Fibroblast of villous mesenchyme (primary cell): ENCODE measurements at places on chromosomes 16 and 17. TPM values are rescaled to one million over a fixed set of nuclear protein-coding genes. Genes with fewer than 3 reads are reported as not detected.

Gene TBX6
- 0.32 and 0.43 TPM in 2 replicates for total RNA-seq

Gene ATP2A1
- under 0.01 and 0.43 TPM in 2 replicates for total RNA-seq

Gene GP1BA
- not detected in 2 replicates for total RNA-seq

Gene ADAMTS18
- not detected in 2 replicates for total RNA-seq

GRCh38 chr17:17540278-17540906 lies 44.2 kb upstream of the RASD1 start:
- DNase-seq = no peak

DNA sequence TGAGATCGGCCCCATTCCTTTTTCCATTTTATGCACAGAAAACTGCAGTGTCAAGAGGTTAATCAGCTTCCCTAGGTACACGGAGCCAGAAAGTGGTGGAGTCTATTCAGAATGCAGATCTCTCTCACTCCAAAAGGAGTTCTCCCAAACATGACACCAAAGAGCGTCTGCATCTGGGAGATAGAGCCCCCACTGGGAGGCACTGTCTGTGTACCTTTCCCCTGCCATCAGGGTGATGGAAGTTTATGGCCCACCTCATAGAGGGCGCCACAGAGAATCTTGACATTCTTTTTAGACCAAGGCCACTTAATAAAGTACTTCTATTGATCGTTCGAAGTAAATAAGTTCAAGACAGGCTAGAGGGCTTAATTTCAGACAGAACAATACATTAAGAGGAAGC lies 493.7 kb upstream of the ERCC4 start:
- no peak for DNase-seq

DNA sequence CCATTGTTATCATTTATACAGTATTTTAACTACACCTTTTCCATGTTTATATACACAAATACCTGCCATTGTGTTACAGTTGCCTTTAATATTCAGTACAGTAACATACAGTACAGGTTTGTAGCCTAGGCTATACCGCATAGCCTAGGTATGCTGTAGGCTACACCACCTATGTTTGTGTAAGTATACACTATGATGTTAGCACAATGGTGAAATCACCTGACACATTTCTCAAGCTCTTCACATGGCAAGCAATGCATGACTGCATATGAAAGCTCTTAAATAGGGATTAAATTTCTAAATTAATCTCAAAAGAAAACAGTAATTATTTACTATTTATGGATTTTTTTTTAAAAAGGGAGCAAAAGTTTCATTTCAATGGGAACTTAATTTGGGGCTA lies 12.0 kb downstream of the LRRC37B start:
- no peak for DNase-seq

- DNase-seq = peak; percentile 33
These were observed 97.0 kb upstream of the TOB1 start for GRCh38 chr17:50963139-50963538.

DNA sequence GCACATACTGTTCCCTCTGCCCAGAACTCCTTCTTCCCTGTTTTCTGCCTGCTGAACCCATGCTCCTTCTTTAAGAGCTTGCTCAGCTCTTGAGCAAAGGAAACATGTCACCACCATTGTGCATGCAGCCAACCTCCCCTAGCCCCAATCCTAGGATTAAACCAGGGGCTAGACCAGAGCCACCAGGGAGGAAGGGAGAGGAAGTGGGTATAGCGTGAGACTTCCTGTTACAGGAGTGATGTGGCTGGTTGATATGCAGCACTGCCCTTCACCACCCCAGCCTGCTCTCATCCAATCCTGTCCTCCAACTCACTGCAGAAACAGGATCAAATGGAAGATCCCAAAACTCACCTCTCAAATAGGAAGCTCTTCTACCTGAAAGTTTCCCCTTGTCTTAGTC lies 67.1 kb upstream of the CDH5 start:
- DNase-seq = no peak

Gene SLC4A1
- total RNA-seq = not detected in 2 replicates

Gene CD300LG
- not detected in 2 replicates for total RNA-seq

GRCh38 chr16:75380870-75381269 lies 52.4 kb downstream of the CFDP1 start:
- peak; percentile 52 for DNase-seq

GRCh38 chr17:15384142-15384787 lies 42.9 kb upstream of the TEKT3 start:
- peak; percentile 62 for DNase-seq

Gene WNT9B
- under 0.01 TPM in 1 of 2 replicates, not detected in the other for total RNA-seq

Gene KRT20
- total RNA-seq = not detected in 2 replicates

DNA sequence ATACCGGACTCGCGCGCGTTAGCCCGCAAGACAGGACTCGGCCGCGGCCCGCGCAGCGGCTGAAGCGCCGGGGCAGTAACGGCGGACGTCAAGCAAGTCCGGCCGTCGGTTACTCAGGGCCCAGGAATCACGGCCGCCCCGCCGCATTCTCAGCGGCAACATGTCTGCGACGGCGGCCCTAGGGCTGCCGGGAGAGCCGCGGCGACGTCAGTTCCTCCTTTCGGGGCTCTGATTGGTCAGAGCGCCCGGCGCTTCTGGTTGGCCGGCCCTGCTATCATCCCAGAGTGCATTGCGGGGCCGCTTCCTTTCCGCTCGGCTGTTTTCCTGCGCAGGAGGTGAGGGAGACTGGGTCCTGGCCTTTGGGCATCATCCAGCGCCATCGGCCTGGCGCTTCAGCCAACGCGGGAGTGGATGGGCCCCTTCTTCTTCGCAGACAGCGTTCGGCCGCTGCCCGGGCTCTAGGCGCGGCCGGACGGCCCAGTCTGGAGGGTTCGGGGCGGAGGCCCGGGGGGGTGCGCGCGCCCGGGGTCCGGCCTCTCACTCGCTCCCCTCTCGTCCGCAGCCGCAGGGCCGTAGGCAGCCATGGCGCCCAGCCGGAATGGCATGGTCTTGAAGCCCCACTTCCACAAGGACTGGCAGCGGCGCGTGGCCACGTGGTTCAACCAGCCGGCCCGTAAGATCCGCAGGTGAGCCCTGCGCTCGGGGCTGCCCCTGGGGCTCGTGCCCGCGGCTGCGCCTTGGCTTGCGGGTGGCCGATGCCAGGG lies at the start of gene RPL13:
Gene RPL13, plus strand, starts transcription at position 305 of the 764 bp plus-strand sequence. Its CDS starts 278 bp downstream, at position 583.
- DNase-seq = peak; percentile 96

- DNase-seq = peak; percentile 68
These were observed 414.4 kb downstream of the WWOX start for GRCh38 chr16:78513838-78514237.

Gene AHSP
- not detected in 2 replicates for total RNA-seq

GRCh38 chr17:72684405-72685020 lies 408.0 kb downstream of the SLC39A11 start:
- DNase-seq = no peak

DNA sequence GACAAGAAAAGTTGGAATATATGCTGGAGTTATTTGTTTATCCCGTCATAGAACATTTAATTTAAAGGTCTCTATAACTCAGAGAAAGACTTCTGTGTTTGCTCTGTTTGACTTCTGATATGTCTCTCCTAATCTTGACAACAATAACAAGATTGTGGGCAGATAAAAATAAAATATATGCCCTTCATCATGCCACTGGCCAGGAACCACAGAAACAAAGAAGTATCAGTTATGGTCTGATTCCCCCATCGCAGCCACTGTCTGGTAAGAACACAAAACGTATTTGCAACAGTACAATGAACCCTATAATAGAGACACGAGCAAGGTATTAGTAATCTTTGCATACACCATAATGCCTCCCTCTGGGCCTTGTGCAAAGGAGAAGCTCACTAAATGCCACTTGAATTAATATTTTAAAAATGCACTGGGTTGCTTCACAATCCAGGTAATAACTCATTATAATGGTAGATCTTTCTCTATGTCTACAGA lies 1498.3 kb downstream of the CDH11 start:
- DNase-seq = no peak

DNA sequence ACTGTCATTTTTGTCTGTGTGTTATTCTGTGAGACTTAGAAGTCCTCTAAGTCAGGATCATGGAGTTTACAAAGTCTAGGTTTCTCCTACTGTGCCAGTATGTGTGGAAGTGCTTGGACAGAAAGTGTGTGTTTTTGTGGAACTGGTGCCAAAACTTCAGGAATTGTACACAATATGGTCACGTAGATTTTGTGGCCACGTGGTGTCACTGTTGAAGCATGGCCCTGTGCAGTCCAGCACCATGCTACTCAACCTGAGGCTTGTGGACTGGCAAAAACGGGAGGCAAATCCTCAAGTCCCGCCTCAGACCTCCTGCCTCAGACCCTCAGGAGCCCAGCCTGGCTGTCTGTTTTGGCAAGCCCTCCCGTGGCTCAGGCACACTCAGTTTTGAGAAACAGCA lies 16.7 kb upstream of the ALKBH5 start:
- no peak for DNase-seq

DNA sequence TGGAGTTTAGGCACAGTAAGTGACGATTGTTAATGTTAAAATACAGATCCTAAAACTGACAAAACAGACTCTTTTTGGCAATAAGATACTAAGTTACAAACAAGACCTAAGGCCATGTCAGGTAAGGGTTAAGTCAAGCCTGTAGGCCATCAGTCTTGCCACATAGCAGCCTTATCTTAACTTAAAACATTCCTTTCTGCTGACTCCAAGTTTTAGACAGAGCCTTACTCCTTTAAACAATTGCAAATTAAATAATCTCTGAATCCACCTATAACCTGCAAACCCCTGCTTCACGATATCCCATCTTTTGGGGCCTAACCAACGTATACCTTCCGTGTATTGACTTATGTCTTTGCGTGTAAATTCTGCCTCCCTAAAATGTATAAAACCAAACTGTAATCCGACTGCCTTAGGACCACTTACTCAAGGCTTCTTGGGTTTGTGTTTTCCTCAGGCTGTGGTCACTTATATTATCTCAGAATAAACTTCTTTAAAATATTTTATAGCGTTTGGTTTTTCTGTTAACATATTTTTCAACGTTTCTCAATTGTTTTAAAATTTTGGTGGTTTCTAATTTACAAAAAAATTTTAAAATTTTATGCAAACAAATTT lies 64.4 kb downstream of the EFCAB5 start:
- DNase-seq = peak; percentile 41

- no peak for DNase-seq
These were observed 10.6 kb upstream of the MFAP4 start for GRCh38 chr17:19397556-19398041.

GRCh38 chr17:40337351-40337750 lies 27.2 kb downstream of the GJD3 start:
- DNase-seq = no peak

- no peak for DNase-seq
These were observed 200.5 kb upstream of the CHMP6 start for GRCh38 chr17:80790981-80791742.

GRCh38 chr16:7976563-7976962 lies 613.7 kb downstream of the TMEM114 start:
- no peak for DNase-seq

GRCh38 chr17:13030459-13031300 lies 12.9 kb upstream of the ELAC2 start:
- peak; percentile 49 for DNase-seq

GRCh38 chr16:3798838-3799237 lies 81.5 kb upstream of the TRAP1 start:
- no peak for DNase-seq

Gene TPSAB1
- total RNA-seq = not detected in 2 replicates

DNA sequence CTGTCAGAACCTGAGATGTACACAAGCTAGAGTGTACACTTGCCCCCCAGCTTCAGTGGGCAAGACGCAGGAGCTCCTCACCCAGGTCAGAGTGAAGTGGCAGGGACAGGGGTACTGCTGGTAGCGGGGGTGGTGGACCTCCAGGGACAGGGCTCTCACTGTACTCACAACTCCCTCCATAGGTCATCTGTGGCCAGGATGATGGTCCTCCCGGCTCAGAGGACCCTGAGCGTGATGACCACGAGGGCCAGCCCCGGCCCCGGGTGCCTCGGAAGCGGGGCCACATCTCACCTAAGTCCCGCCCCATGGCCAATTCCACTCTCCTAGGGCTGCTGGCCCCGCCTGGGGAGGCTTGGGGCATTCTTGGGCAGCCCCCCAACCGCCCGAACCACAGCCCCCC lies 2.7 kb downstream of the NXPH3 start:
- no peak for DNase-seq

DNA sequence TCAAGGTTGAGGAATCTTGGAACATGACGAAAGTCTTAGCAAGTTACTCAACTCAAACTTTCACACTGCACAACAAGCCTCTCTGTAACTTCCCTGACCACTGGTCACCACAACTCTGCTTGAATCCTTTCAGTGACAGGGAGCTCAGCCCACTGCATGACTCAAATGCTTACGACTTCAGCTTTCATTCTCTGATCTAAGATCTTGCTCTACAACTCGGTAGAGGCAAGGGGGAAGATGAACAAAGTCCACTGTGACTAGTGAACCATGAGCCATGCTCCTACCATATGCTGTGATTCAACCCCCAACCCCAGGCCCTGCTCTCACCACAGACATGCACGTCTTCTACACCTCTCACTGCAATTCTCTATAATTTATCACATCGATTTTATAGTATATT lies 160.9 kb downstream of the SLC39A11 start:
- no peak for DNase-seq

GRCh38 chr17:43601280-43602039 lies 55.3 kb upstream of the ETV4 start:
- DNase-seq = no peak

GRCh38 chr16:11296706-11297491 lies 15.8 kb upstream of the PRM1 start:
- peak; percentile 91 for DNase-seq

DNA sequence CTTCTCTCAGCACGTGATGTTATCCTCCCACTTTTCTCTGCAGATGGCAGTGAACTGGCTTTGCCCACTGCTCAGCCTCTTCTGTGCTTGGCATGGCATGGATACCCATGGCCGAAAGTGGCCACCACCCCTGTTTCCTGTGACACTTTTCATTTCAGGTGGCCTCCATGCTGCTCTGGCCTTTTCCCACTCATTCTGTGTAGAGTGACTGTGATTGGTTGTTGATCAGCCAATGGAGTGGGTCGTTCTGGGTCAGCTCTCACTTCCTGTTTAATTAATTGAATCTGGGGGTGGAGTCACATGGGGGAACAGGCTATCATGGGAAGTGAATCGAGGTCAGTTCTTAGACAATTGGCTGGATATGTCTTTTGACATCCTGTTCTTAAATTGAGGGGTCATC lies 350.1 kb upstream of the EEF2KMT start:
- no peak for DNase-seq

Gene TVP23A
- total RNA-seq = not detected in 2 replicates

Gene PLA2G10
- total RNA-seq = not detected in 2 replicates

DNA sequence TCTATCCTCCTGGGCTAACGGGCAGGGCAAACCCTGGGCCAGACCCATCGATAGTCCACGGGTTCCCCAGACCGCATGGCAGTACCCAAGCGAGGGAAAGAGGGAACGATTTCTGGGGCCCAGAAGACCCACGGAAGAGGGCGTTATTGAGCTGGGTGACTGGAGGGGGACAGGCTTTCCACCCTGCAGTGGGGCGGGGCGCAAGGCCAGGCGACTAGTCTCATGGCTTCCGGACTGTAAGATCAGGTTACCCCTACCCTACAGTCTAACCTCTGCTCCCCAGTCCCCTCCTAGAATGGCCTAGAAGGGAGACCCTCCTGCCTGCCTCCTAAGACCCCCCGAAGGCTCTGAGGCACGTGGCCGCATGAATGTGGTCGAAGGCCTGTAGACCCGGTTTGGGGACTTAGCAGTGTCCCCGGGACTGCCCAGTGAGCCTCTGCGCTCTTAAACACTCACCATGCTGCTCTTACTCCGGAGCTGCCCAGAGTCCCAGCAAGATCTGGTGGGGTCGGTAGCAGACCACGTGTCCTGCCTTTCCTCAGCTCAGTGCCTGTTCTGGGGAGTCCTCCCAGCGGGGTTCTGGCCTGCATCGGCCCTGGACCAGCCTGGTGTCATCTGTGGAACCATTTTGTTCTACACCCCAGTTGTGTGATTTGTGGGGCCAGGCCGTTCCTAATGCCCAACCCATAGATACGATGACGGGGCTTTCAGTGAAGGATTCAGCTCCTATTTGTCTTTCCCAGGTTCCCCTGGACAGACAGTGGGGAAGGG lies 13.2 kb upstream of the AURKB start:
- DNase-seq = peak; percentile 50

Gene CHP2
- not detected in 2 replicates for total RNA-seq

Gene MT4
- total RNA-seq = not detected in 2 replicates
